ENCODE measurements at places on chromosomes 4 and X.

GRCh38 chrX:106802063-106802387 is 448 bp upstream of the TBC1D8B start:
- DNase-seq: no peak

- no peak for DNase-seq
Observed at GRCh38 chrX:29662101-29662500, 553.3 kb upstream of the MAGEB2 start.

DNA sequence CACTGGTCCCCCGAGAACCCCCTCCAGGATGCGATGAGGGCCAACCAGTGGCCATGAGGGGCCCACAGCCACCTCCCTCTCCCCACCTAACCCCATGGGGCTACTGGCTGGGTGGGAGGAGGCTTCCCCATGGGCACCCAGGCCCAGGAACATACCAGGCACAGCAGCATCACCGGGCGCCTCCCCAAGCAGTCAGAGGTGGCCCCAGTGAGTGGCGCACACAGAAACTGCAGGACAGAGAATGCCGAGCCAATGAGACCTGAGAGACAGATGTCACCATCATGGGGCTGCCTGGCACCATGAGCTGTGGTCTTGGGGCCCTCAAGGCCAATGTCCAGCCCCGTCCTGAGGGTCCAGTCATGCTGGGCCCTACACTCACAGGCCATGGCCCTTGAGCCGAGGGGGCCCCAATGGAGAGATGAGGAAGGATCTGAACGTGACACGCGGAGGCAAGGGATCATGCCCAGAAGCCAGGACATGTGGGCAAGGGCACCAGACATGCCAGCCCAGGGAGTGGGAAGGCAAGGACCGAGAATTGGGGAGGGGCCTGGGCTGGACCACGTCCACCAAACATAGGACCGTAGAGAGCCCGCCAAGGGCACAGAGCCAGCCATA is 30.1 kb downstream of the NOP14 start:
- DNase-seq: no peak

GRCh38 chrX:71099736-71100135 is 4.1 kb downstream of the FOXO4 start:
- no peak for DNase-seq

Measured in stimulated activated CD4-positive, alpha-beta T cell treated with anti-CD3 and anti-CD28 coated beads, Interleukin-1b, Interleukin-23, amount 100 ng/mL, for 24 hours (primary cell).